ENCODE measurements at places on chromosomes 2 and 18.

DNA sequence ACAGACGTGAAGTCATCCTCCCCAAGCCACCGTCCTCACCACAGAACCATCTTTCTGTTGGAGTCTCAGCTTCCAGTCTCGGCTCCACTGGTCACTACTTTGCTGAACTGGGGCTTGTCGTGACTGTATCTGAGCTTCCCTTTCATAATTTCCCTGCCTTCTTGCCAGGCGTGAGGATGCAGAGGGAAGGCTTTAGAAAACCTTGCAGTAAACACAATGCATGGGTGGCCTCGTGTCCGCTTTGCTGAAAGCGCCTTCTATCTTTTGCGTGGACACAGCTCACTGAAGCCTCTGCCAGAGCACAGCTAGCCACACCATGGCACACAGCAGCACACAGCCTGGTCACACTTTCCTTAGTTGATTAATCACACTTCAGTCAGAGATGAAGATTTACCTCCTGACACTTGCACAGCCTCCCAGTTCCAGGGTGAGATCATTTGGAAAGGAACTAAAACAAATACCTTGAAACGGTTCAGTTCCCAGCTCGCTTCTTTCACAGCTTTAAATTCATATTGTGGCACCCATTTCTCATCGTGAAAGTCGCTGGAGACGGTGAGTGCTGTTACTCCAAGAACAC, 2.8 kb upstream of the GPR45 start:
- DNase-seq: no peak

DNA sequence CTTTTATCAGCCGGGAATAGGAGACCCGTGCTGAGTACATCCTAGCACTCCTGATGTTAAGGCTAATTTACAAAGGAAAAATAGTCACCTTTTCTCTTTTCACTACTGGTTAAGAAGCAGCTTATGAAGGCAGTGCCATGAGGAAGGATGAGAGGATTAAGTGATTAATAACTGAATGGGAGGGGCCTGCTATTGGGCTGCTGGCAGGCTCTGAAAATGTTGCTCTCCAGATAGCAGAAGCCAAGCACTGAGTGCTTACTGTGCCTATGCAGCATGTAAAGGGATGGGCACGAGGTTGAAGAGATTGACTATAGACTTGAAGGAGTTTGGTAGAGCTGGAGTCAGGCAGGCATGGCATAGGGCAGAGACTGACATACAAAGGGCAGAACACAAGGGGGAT, 282.4 kb upstream of the THSD7B start:
- DNase-seq: no peak

DNA sequence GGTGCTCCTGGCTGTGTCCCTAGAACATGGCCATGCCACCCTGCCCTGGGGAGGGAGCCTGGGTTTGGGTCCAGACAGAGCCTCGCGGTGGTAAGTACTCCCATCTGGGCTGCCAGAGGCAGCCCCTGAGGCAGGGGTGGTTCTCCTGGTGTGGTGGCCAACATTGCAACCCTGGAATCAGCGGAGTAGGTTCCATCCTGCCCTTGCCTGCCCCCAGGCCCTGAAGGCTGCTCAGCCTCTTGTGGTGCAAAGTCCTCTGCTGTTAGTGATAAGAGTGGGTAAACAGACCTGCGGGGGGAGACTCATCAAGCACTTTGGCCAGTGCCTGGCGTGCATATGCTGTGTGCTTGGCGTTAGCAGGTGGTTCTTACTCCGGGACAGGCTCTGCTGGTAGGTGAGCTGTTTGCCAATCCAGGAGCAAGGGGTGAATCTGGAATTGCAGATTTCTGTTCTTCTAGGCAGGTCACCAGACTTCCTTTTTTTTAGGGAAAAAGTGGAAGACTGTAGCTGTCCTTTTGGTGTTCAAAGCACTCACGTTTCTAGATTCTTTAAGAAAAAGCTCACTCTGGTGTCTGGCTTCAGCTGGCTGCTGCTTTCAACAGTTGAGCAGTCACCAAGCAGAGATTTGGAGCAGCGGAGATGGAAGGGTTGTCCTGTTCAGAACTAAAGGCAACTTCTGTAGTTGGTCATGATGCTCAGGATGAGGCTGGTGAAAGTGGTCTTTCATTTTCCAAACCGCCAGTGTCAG, 3.2 kb downstream of the CNNM3 start:
- DNase-seq: peak; percentile 94

DNA sequence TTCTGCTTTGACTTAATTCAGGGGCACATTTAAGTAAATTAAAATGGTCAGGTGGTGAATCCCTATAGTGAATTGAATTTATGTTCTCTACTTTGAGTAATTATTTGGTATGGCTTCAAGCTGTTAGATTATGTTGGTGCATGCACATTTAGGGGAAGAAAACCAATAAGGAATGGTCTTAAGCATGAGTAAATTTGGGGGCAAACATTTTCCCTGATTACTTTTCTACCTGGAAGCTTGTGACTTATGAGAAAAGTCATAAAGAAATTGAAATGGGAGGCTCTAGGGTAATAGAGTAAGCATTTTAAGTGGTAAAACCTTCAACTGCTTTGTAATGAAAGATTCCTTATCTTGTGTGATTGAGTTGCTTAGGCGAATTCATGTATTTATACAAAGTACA, 112.5 kb downstream of the MYO1B start:
- no peak for DNase-seq

DNA sequence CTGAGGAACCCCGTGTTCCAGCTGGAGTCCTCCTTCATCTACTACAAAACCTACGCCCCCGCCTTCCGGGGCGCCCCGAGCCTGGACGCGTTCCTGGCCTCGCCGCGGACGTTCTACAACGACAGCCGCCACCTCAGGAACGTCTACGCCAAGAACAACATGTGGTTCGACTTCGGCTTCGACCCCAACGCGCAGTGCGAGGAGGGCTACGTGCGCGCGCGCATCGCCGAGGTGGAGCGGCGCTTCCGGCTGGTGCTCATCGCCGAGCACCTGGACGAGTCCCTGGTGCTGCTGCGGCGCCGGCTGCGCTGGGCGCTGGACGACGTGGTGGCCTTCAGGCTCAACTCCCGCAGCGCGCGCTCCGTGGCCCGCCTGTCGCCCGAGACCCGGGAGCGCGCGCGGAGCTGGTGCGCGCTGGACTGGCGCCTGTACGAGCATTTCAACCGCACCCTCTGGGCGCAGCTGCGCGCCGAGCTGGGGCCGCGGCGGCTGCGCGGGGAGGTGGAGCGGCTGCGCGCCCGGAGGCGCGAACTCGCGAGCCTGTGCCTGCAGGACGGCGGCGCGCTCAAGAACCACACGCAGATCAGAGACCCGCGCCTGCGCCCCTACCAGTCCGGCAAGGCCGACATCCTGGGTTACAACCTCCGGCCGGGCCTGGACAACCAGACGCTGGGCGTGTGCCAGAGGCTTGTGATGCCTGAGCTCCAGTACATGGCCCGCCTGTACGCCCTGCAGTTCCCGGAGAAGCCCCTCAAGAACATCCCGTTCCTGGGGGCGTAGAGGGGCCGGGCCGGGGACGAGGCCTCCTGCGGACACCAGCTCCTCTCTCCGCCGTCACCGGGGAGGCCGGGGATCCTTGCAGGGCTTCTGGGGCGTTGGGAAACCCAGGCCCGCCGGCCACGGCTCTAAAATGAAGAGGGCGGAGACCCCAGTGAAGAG, 5.3 kb upstream of the NEU4 start:
- no peak for DNase-seq

GRCh38 chr2:119860924-119861323, 101.2 kb downstream of the PTPN4 start:
- no peak for DNase-seq

DNA sequence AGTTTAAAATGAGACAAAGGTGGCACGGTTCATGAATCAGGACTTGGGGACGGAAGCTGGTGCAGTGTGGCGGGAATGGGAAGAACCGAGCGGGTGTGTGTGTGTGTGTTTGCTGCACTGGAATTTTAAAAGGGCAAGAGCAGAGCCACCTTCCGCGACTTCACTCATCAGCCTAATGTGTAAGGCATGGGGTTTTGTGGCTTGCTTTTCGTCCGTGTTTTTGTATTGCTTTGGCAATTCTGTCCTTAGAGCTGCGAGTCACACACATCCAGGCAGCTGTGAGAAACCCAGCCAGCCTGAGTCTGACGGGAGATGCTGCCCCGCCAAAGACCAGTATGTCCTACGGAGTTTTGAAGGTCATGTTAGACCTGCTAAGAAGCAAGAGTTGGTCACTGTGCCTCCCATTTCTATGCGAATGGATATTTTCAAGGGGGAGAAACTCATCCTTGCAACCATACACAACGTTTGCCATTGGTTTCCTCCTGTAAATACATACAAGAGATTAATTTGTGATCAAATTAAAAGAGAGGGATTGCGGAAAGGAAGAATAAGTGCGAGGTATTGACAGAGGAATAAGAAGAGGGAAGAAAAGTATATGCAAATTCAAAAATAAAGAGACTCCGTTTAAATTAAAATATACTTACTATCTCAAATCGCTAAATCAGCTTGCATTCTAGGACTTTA, 665 bp upstream of the CACNB4 start:
- DNase-seq: no peak

GRCh38 chr2:36965751-36966369, 476 bp downstream of the STRN start:
- DNase-seq: peak; percentile 67

- DNase-seq: no peak
Observed at GRCh38 chr2:21928292-21928691, 804.5 kb downstream of the TDRD15 start.

- no peak for DNase-seq
Observed at GRCh38 chr2:66683599-66683998, 248.7 kb downstream of the MEIS1 start.

DNA sequence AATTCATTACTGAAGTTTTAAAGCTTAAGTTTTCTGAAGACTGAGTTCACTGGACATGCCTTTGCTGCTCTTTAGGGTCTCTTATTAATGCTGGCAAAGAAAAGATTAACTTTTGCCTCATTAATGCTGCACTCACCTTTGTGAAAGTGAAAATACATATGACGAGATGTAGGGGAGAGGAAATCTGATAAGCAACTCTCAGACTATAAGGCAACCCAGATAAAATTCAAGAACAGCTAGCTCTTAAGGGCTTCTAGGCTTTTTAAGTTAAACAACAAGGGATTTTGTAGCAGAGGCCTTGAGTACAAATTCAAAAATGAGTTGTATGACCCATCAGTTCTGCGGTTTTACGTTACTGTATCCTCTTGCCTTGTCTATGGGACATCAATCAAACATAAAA, 143.7 kb downstream of the USP34 start:
- no peak for DNase-seq

- no peak for DNase-seq
Observed at GRCh38 chr2:146265656-146266055, 1579.2 kb upstream of the ACVR2A start.

DNA sequence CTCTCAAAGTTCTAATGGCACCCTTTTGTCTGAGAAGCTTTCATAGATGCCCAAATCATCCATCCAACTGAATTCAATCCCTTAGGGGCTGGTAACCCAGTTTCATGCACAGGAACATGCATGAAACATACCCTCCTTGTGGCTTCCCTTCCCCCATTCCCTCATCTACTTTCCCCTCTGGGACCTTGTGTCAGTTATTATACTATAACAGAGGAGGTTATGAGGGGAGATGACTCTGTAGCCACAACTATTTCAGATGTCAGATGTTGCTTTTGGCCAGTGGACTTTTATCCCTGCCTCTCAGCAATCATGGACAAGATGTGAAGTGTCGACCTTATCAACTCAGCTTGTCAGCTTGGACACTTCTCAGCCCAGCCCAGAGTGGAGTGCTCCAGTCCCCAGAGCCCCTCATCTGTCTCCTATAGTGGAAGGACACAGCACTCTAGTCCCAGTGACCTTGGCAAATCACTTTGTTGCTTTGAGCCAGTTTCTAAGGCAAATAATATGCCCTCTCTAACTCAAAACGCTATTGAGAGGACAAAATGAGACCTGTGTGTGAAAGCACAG, 8.4 kb downstream of the DHRS9 start:
- no peak for DNase-seq

- DNase-seq: no peak
Observed at GRCh38 chr2:20637147-20637546, 13.8 kb downstream of the HS1BP3 start.

- no peak for DNase-seq
Observed at GRCh38 chr2:12584338-12584737, 132.4 kb upstream of the TRIB2 start.

DNA sequence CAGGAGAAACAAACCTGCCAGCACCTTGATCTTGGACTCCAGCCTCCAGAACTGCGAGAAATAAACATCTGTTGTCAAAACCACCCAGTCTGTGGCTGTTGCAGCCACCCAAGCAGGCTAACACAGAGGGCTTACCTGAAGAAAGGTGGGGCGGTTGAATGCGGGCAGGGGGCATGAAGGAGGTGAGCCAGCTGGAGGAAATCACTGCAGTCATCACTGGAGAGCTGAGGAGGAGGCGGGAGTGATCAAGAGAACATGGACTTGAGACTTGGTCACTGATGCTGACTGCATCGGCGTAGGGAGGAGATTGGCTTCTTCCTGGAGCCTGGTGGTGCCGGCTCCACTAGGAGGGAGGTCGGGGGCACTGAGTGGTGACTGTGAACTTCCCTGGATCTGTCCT, 14.6 kb upstream of the ARMC9 start:
- no peak for DNase-seq

DNA sequence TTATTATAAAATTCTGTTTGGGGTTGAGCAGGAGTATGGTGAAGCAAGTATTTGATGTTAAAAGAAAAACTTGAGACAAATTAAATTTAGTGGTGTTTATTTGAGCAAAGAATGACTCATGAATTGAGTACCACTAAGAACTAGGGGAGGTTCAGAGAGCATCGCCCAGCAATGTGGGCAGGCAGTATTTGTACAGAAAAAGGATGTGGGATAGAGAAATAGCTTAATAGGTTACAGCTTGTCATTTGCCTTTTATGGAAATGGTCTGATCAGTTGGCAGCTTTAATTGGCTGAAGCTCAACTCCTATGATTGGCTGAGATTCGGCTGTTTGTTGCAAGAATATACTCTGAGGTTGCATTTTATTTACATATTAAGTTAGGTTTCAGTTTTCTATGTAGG, 68.2 kb downstream of the LRATD1 start:
- DNase-seq: no peak

- no peak for DNase-seq
Observed at GRCh38 chr2:39416140-39416539, 20.9 kb downstream of the MAP4K3 start.

DNA sequence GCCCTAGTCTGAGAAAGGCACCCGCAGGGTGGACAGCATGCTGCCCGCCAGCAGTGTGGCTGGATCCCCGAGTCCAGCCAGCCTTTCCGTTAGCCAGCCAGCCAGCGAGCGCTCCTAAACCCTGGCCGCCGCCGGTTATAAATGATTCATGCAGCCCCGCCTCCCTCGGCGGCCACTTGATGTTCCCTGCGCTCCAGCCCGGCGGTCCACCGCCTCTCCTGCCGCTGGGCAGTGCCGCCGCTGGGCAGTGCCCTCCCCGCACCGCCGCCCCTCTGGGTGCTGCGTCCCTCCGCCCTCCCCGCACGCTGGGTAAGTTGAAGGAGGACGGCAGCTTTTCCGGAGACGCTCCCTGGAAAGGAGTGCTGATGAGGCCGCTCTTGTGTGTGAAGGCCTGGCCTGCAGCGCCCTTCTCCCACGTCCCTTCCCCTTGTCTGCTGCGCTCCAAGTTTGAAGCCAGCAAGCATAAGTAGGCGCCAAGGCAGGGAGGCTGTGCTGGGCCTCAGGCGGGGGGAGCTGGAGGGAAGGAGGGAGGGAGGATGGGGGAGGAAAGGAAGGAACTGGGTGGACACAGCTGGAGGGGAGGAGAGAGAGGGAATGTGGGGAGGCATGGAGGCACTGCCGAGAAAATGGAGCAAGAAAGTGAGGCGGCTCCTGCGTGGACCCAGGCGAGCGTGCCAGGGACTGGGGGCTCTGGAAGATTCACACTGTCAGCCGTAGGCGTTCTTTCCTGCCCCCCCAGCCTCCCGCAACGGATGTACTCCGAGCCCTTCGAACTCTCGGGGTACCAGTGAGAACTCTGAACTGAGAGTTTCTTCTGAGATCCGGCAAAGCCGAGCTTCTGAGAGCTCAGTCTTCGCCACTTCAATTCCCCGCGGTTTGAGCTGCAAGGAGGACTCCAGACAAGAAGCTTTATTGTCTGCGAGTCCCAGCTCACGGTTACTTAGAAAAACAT, 131.9 kb downstream of the GLI2 start:
- DNase-seq: peak; percentile 24
